ENCODE measurements at places on chromosomes 11 and 22.
A peak's percentile ranks its signal among the peaks of the same experiment; 100 is the strongest.

DNA sequence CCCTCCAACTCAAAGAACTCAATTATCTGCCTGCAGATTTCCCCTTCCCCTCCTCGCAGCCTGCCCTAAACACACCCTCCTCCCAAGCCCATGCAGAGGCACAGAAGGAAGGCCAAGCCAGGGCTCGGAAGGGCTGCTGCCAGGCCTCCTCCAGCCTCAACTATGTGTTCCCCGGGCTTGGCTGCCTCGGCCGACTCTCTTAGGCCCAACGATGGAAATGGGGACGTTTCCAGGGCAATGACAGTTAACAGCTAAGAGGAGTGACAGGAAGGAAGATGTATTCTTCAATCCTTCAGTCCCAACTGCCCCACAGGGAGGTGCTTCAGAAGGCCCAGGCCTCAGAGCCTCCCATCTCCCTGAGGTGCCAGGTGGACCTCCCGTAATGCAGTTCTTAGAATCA, 104.0 kb upstream of the AKIP1 start:
- DNase-seq: no peak

GRCh38 chr11:46391578-46392420, at the start of gene CHRM4:
Gene CHRM4, minus strand, starts transcription at chr11:46391776. Its CDS starts 5,219 bp downstream, at chr11:46386557.
- no peak for DNase-seq

DNA sequence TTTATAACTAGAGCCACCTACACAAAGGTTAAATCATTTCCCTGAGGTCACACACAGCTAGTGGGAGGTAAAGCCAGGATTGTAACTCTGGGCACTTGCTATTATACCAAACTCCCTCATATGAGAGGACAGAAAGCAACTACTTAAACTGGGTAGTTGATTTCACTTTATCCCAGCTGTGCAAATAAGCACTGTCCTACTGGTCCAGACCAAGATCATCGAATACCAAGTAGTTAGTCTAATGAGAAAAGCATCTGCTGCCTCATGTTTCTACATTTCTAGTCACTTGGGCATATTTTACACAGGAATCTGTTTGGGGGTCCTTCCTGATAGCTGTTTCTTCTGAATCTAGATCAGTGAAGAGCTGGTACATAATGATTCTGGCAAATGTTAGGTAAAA, 178.6 kb upstream of the NARS2 start:
- DNase-seq: no peak

GRCh38 chr11:62839050-62839945, at the start of gene WDR74:
Gene WDR74, minus strand, starts transcription at chr11:62839590. Its CDS starts 20 bp downstream, at chr11:62839570.
- peak; percentile 80 for DNase-seq

DNA sequence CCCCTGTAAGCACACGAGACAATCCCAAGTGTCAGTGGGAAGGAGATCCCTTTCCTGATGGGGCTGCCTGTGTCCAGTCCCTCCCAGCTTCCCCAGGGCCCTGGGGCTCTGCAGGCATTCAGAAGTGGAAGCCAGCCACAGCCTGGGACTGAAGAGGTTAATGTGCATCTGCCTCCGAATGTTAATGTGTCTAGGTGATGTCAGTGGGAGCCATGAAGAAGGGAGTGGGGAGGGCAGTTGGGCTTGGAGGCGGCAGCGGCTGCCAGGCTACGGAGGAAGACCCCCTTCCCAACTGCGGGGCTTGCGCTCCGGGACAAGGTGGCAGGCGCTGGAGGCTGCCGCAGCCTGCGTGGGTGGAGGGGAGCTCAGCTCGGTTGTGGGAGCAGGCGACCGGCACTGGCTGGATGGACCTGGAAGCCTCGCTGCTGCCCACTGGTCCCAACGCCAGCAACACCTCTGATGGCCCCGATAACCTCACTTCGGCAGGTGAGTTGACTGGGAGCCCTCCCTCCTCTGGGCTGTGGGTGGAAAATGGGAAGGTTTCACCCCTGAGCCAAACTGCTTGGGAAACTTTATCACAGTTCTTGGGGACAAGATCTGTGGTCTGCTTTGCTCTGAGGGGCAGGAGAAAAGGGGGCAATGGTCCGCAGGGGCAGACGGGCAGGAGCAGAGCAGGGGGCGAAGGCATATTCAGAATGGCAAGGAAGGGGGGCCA, at the start of gene MCHR1:
MCHR1 (plus strand) TSS at position 236 of the 715 bp plus-strand sequence; CDS start at position 405, 169 bp downstream.
- DNase-seq: no peak

GRCh38 chr22:27512283-27512761, 289.2 kb downstream of the MN1 start:
- no peak for DNase-seq

- DNase-seq: no peak
Observed at GRCh38 chr22:36999463-36999862, 19.8 kb downstream of the TST start.

- DNase-seq: no peak
Observed at GRCh38 chr11:10478574-10479550, 23.8 kb downstream of the AMPD3 start.
